Thoracic aorta (tissue), 2 donors: ENCODE measurements at places on chromosomes 4 and X. TPM values are rescaled to one million over a fixed set of nuclear protein-coding genes. Genes with fewer than 3 reads are reported as not detected.

GPR82 gene
- 0.41 TPM for total RNA-seq

MAGEA4 gene
- total RNA-seq: not detected

MAML3 gene
- total RNA-seq: 7.3 TPM

COL25A1 gene
- 0.42 TPM for total RNA-seq

SYNPO2 gene
- 313 TPM for total RNA-seq

LRIT3 gene
- total RNA-seq: 1.4 TPM

KIF4A gene
- total RNA-seq: 1.7 TPM

GAGE12H gene
- not detected for total RNA-seq

ZNF141 gene
- 18.5 TPM for total RNA-seq

DNA sequence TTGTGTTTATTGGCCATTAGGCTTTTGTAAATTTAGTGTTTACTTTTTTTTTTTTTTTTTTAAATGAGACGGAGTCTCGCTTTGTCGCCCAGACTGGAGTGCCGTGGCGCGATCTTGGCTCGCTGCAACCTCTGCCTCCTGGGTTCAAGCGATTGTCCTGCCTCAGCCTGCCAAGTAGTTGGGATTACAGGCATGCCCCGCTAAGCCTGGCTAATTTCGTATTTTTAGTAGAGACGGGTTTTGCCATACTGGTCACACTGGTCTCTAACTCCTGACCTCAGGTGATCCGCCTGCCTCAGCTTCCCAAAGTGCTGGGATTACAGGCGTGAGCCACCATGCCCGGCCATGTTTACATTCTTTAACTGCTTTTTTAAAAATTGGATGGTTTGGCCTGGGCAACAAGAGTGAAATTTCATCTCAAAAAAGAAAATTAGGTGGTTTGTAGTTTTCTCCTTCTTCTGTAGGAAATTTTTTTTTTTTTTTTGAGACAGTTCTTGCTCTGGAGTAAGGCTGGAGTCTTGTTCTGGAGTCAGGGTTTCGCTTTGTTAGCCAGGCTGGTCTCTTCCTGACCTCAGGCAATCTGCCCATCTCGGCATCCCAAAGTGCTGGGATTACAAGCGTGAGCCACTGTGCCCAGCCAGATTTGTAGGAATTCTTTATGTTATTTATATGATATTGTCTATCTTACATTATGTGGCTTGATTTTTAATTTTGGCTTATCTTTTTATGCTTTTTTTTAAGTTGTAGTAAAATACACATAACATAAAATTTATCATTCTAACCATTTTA, 15.1 kb downstream of the UBE2K start:
- DNase-seq: no peak
- H3K4me3 ChIP-seq: no peak overlapping the region
- no peak overlapping the region for H3K27ac ChIP-seq
- H3K36me3 ChIP-seq: no peaks in the 10 kb centered on the region
- H3K4me1 ChIP-seq: peaks cover 24% of the 10 kb centered on the region
- no peaks in the 10 kb centered on the region for H3K27me3 ChIP-seq

GRCh38 chr4:94419956-94420355, 31.8 kb upstream of the PDLIM5 start:
- H3K4me1 ChIP-seq: peaks cover 6% of the 10 kb centered on the region
- H3K4me3 ChIP-seq: peak overlapping the region; percentile 42
- H3K27ac ChIP-seq: peak overlapping the region; percentile 40
- DNase-seq: no peak

- no peak overlapping the region for H3K4me3 ChIP-seq
- no peaks in the 10 kb centered on the region for H3K4me1 ChIP-seq
- no peaks in the 10 kb centered on the region for H3K27me3 ChIP-seq
- H3K27ac ChIP-seq: no peak overlapping the region
Measured at GRCh38 chr4:89511776-89512175, 204.2 kb upstream of the GPRIN3 start.

- no peaks in the 10 kb centered on the region for H3K27me3 ChIP-seq
- H3K4me3 ChIP-seq: peak overlapping the region; percentile 78
- H3K4me1 ChIP-seq: no peaks in the 10 kb centered on the region
- H3K36me3 ChIP-seq: no peaks in the 10 kb centered on the region
- H3K27ac ChIP-seq: peak overlapping the region; percentile 63
Measured at GRCh38 chrX:57121816-57122215, 468 bp upstream of the SPIN2B start.

DNA sequence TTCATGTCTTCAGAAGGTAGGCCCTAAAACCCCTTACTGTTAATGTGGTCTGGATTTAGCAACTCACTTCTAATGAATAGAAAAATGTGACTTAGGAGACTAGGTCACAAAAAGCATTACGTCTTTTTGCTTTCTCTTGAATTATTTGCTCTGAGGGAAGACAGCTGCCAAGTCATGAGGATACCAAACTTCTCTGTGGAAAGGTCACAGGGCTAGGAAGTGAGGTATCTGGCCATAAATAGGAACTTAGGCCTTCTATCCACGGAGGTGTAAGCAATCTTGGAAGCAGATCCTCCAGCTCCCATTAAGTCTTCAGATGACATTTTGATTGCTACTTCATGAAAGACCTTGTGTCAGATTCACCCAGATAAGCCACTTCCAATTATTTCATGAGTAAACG, 120.6 kb downstream of the JADE1 start:
- H3K27ac ChIP-seq: no peak overlapping the region
- H3K4me3 ChIP-seq: no peak overlapping the region
- no peaks in the 10 kb centered on the region for H3K36me3 ChIP-seq
- DNase-seq: no peak

GRCh38 chrX:18174971-18175370, 45.7 kb downstream of the BEND2 start:
- H3K36me3 ChIP-seq: no peaks in the 10 kb centered on the region
- H3K27ac ChIP-seq: no peak overlapping the region
- H3K4me1 ChIP-seq: no peaks in the 10 kb centered on the region
- no peaks in the 10 kb centered on the region for H3K27me3 ChIP-seq
- H3K4me3 ChIP-seq: no peak overlapping the region
- DNase-seq: no peak

DNA sequence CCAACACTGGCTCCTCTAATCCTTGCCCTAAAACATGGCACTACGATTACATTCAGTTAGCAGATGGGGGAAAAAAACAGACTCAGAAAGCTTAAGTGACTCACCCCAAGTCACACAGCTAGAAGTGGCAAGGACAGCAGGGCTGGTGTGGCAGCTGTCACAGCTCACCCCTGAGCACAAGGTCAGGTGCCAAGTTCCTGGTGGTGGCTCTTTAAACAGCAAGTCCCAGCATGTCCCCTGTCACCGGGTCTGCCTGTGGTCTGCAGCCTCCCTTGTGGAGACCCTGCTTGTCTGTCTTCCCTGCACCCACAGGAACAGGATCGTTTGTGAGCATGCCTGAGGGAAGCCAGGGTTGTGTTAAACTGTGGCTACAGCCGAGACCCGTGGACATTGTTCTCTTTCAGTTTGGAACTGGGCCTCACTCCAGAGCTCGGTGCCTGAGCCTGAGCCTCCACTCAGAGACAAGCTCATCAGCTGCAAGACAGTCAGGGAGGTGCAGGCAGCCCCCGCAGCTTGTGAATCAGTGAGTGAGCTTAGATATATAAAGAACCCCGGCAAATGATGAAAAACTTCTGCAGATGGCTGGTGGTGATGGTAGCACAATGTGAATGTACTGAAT, 260.8 kb downstream of the BCOR start:
- no peaks in the 10 kb centered on the region for H3K27me3 ChIP-seq
- no peak overlapping the region for H3K4me3 ChIP-seq
- H3K4me1 ChIP-seq: peaks cover 15% of the 10 kb centered on the region
- H3K27ac ChIP-seq: no peak overlapping the region
- no peak for DNase-seq

DNA sequence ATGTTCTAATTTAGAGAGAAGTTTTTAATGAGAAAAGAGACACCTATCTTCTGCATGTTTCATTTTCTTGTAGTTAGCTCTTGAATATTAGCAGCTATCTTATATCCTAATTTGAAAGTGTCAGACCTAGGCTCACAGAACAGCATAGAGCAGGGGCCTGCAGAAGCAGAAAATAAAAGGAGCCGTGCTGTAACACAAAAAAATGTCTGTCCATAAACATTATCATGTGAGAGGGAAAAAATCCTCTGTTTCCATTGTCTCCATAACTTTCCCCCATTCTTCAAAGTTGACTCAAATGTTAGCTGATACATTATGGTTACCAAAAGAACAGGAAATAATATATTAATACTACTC, 329.2 kb upstream of the EPHA5 start:
- no peaks in the 10 kb centered on the region for H3K36me3 ChIP-seq
- H3K27me3 ChIP-seq: no peaks in the 10 kb centered on the region
- H3K4me3 ChIP-seq: no peak overlapping the region
- H3K27ac ChIP-seq: no peak overlapping the region

DNA sequence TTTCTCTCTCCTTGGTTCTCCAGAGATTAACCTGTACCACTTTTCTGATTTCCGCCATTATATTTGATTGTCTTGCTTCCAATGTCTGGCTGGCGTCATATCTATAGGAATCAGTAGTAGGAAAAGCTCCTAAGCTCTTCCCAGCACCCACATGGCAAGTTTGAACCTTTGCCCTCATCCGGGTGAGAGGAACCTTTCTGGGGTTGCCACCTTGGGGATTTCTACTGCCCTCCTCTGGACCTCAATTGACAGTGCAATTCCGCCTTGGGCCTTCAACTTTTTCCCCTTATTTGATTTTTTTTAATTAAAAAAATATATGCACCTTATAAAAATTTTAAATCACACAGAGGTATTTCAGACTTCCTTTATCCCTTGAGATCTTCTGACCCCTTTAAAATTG, 2.0 kb upstream of the CXorf66 start:
- H3K4me1 ChIP-seq: no peaks in the 10 kb centered on the region
- H3K36me3 ChIP-seq: no peaks in the 10 kb centered on the region
- no peak overlapping the region for H3K4me3 ChIP-seq
- H3K27ac ChIP-seq: no peak overlapping the region

GRCh38 chrX:8233091-8233490, 62.0 kb upstream of the VCX2 start:
- H3K27ac ChIP-seq: no peak overlapping the region
- H3K36me3 ChIP-seq: no peaks in the 10 kb centered on the region

DNA sequence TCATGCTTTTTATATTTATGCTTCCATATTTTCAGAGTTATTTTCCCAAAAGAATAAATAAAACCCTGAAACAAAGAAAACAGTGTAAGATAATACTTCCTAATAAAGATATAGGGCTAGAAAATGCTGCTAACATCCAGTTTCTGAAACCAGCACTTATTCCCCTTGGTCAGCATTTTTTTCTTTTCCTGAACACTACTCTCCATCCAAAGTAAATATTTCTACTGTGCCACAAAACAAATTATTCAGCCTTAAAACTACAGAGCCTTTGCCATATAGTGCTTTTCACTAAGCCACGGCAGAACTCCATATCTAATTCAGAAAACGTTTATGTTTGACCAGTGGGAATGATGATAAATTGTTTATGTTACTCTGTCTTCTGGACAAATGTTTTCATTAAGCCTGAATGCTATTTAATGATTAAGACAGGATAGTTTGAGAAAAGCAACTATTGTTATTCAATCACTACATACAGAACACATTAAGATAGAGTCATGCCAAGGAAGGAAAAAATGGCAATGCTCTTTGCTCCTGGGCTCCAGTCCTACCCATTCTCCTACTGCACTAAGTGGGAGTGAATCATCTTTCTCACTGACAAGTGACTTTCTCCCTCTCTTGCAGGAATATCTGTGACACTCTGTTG, 723.9 kb downstream of the FAT4 start:
- no peaks in the 10 kb centered on the region for H3K36me3 ChIP-seq
- no peak overlapping the region for H3K27ac ChIP-seq
- H3K4me1 ChIP-seq: peaks cover 3% of the 10 kb centered on the region
- no peak for DNase-seq
- no peaks in the 10 kb centered on the region for H3K27me3 ChIP-seq

DNA sequence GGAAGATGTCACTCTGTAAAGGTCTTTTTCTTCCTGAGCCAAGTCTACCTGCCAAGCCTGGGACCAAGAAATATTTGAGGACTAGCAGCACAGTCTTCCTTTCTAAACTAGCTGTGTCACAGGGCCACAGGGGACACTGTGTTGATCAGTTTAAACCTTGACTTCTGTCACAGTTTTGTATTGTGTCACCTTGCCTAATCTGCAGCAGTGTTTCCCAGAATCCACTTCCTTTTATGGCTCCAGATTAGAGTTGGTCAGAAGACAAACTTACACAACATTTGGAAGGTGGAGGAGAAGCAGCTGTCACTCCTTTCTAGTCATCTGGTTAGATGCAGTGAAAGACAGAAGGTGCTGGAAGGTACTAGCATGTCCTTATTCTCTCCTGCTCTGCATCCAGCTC, 143.1 kb upstream of the BCOR start:
- DNase-seq: no peak
- H3K27ac ChIP-seq: no peak overlapping the region
- no peaks in the 10 kb centered on the region for H3K36me3 ChIP-seq
- H3K4me3 ChIP-seq: no peak overlapping the region

- no peaks in the 10 kb centered on the region for H3K4me1 ChIP-seq
- no peaks in the 10 kb centered on the region for H3K36me3 ChIP-seq
- H3K27ac ChIP-seq: no peak overlapping the region
- no peaks in the 10 kb centered on the region for H3K27me3 ChIP-seq
- no peak for DNase-seq
Measured at GRCh38 chrX:99242001-99242400, 1168.1 kb downstream of the PCDH19 start.

DNA sequence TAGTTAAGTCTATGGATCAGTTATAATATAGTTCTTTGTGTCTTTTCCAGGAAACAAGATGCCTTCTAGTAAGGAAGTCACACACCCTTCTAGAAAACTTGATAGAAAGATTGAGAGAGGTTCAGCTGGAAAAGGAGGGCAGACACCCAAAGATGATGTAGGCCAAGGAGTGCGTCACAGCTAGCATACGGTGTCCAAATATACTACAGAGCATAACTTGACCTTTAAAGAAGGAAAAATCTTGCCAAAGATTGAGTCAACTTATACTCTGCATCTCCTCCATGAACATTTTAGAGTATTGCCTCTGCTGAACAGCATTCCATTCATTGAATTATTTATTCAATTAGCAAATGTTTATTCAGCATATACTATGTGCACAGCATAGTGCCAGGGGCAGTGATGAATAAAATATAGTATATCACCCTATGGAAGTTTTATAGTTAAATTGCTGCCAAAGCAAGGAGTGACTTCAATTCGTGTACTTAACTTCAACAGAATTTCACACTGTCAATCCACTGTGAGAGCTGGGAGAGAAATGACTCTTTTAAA, 51.9 kb upstream of the SLC6A14 start:
- H3K27me3 ChIP-seq: no peaks in the 10 kb centered on the region
- no peaks in the 10 kb centered on the region for H3K36me3 ChIP-seq
- H3K4me1 ChIP-seq: no peaks in the 10 kb centered on the region

DNA sequence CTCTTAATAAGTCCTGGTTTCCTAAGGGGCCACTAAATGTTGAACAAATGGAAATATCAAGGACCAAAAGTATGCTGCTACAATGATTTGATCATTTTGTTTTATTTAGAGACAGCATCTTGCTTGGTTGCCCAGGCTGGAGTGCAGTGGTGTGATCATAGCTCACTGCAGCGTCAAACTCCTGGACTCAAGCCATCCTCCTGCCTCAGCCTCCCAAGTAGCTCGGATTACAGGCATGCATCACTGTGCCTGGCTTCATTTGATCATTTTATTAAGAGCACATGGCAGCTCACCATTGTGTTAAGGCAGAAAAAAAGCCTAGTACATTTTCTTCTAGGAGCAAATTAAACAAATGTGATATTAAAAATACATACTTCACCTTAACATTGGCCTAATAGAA, 52.7 kb downstream of the DCLK2 start:
- H3K36me3 ChIP-seq: no peaks in the 10 kb centered on the region
- DNase-seq: no peak
- no peak overlapping the region for H3K4me3 ChIP-seq

GRCh38 chr4:160810941-160811340, 1352.9 kb downstream of the FSTL5 start:
- H3K27ac ChIP-seq: no peak overlapping the region
- no peak for DNase-seq
- H3K27me3 ChIP-seq: no peaks in the 10 kb centered on the region
- H3K4me3 ChIP-seq: no peak overlapping the region
- no peaks in the 10 kb centered on the region for H3K36me3 ChIP-seq
